ENCODE measurements at places on chromosomes 16 and 17. TPM values are rescaled to one million over a fixed set of nuclear protein-coding genes. Genes with fewer than 3 reads are reported as not detected.

Gene ZNF200
- total RNA-seq: 12.4 TPM

Gene RRAD
- 2.5 TPM for total RNA-seq

Gene GLYR1
- total RNA-seq: 126 TPM

Gene EVI2B
- total RNA-seq: not detected

Gene HEXD
- total RNA-seq: 47.5 TPM

Gene NEUROD2
- not detected for total RNA-seq

Gene TSPOAP1
- total RNA-seq: 18.4 TPM

Gene LGALS9B
- total RNA-seq: 0.29 TPM

Gene TPSAB1
- total RNA-seq: not detected

Gene CMIP
- 46.6 TPM for total RNA-seq

Gene RAB11FIP3
- 43.4 TPM for total RNA-seq

Gene TP53TG3E
- not detected for total RNA-seq

Gene CCL4
- total RNA-seq: not detected

Gene MYO15A
- 1.8 TPM for total RNA-seq

Gene LITAFD
- not detected for total RNA-seq

- DNase-seq: no peak
- no peaks in the 10 kb centered on the region for H3K36me3 ChIP-seq
- H3K4me3 ChIP-seq: peak within 1 kb of the TSS; percentile 80
- peaks cover 88% of the 10 kb centered on the region for H3K27me3 ChIP-seq
These were observed at the start of gene TRIM72 for GRCh38 chr16:31213877-31214707. Gene TRIM72 (plus strand): TSS chr16:31214119. CDS start chr16:31214739, 620 bp downstream.

DNA sequence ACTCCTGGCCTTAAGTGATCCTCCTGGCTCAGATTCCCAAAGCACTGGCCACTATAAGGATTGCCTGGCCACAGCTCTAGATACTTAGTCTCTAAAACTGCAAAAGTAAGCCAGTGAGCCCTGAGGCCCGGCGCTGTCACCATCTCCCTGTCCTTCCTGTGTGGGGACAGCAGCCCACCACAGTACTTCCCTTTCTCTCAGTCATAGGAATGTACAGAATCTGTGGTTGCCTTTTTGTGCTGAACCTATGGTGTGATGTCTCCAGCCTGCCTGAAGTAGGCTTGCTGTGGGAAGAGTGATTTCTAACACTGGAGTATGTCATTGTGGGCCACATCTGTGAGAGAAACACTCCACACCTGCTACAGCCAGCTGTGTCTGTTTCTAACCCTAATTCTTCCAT, 24.7 kb downstream of the NTAN1 start:
- peaks cover 11% of the 10 kb centered on the region for H3K4me1 ChIP-seq
- peaks cover 28% of the 10 kb centered on the region for H3K36me3 ChIP-seq
- no peak overlapping the region for H3K27ac ChIP-seq
- no peak for DNase-seq

DNA sequence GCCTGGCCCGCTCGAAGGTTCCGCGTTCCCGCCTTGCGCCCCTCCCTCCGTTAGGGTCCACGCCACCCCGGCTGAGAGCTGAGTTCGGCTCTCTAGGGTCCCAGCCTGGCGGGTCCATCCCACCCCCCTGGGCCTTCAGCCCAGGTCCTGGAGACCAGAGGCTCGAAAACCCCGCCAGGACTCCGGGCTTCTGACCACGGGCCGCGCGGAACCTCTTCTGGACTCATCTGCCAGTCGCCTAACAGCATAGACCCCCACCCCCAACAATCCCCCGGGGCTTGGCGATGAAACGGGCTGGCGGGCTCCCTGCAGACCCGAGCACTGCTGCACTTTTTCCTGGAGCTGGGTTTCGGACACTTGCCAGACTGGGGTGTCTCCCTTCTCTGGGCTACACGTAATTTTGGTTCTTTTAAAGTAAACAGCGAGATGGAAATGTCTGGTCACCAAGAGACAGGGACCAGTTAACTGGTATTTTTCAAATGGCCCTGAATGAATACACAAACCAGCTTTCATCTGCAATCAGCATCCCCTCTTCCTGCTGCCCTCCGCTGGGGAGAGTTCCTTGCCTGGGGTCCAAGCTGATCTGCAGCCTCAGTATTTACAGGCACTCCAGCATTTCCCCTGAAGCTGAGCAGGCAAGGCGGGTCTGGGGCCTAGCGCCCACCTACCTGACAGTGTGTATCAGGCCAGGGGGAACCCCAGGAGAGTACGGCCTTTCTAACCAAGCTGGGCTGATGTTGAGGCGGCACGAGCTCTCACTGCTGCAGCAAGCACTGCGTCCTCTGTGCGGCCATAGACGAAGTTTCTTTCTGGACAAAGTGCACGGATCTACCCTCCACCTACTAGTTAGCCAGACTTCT, 639 bp upstream of the TRIM65 start:
- H3K36me3 ChIP-seq: peaks cover 4% of the 10 kb centered on the region
- H3K27ac ChIP-seq: peak overlapping the region; percentile 48
- peak overlapping the region; percentile 83 for H3K4me3 ChIP-seq
- H3K4me1 ChIP-seq: peaks cover 22% of the 10 kb centered on the region
- DNase-seq: peak; percentile 66

DNA sequence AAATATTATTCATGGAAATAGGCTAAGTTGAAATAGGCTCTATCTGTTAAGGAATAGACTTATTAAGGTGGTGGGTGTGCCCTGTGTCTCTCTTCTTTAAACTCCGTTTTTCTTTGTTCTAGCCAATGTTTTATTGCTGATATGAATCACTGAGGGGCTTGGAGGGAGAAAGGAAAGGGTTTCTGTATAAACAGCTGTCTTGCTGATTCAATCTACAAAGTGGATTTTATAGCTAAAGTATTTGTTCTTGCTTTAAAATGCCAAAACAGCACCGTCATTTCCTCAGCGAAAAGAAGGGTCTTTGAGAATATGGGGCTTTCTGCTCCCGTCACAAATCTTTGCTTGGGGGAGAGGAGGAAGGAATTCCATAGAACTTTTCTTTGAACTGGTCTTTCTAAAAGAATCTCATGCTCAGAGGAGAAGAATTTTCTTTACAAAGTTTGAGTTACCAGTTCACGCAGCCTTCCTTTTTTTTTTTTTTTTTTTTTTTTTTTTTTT, 39.3 kb downstream of the MSI2 start:
- no peak for DNase-seq
- H3K36me3 ChIP-seq: peaks cover 53% of the 10 kb centered on the region
- H3K27me3 ChIP-seq: no peaks in the 10 kb centered on the region

DNA sequence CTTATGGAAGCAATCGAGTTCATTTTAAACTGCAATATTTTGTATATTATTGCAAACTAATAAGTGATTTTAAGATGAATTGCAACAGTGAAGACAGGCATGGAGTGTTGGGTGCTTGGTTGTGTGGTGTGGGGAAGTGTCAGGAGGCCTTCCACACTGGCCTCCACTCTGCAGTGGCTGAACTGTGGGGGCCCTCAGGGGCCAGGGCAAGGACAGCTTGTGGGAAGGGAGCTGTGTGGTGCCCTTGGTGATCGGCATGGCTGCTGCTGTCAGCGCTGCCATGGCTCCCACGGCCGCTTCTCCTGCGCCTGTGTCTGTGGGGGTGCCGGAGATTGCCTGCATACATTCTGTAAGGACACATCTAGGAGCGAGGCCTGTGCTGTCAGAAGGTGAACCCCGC, 19.2 kb downstream of the TCF25 start:
- no peak for DNase-seq
- no peaks in the 10 kb centered on the region for H3K4me1 ChIP-seq
- no peaks in the 10 kb centered on the region for H3K27me3 ChIP-seq
- no peak overlapping the region for H3K4me3 ChIP-seq

GRCh38 chr17:72191921-72192799, 71.3 kb downstream of the SOX9 start:
- no peak overlapping the region for H3K27ac ChIP-seq
- no peaks in the 10 kb centered on the region for H3K36me3 ChIP-seq
- no peak overlapping the region for H3K4me3 ChIP-seq
- H3K4me1 ChIP-seq: peaks cover 9% of the 10 kb centered on the region
- DNase-seq: no peak

DNA sequence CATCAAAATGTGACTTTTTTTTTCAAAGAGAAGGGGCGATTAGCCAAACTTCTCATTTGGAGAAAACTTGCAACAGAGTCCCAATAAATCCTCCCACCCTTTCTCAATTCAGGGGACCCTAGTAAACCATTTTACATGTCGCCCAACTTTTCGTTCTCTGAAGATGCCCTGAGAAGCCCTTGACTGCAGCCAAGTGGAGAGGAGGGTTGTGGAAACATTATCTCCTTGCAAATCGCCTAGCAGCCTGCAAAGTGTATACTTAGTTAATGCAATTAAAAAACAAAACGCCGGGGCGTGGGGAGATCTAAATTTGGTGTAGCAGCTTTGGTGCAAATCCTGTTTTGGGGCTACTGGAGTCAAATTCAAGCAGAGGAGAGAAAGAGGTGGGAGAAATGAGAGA, 1.2 kb upstream of the SHISA9 start:
- H3K36me3 ChIP-seq: no peaks in the 10 kb centered on the region
- peaks cover 77% of the 10 kb centered on the region for H3K27me3 ChIP-seq
- H3K27ac ChIP-seq: peak overlapping the region; percentile 51
- peak overlapping the region; percentile 82 for H3K4me3 ChIP-seq

- no peaks in the 10 kb centered on the region for H3K36me3 ChIP-seq
- no peak overlapping the region for H3K27ac ChIP-seq
- no peak for DNase-seq
- H3K4me1 ChIP-seq: no peaks in the 10 kb centered on the region
These were observed 58.7 kb downstream of the DYNLRB2 start for GRCh38 chr16:80599466-80599865.

DNA sequence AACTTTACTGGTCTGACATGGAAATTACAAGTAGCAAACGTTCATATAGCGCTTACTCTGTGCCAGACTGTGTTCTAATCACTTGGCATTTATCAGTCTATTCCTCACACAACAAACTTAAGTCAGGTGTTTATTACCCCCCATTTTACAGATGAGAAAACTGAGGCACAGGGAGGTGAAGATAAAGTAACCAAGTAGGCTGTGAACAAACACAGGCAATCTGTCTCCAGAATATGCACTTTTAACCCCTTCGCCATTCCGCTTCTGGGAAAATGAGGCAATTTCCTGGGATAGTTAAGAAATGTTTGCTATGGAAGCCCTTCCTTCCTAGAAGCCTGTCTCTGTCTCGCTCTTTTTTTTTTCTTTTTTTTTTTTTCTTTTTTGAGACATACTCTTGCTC, 12.2 kb upstream of the CXCL16 start:
- H3K27me3 ChIP-seq: peaks cover 58% of the 10 kb centered on the region
- no peak overlapping the region for H3K4me3 ChIP-seq
- no peaks in the 10 kb centered on the region for H3K36me3 ChIP-seq
- no peak overlapping the region for H3K27ac ChIP-seq

DNA sequence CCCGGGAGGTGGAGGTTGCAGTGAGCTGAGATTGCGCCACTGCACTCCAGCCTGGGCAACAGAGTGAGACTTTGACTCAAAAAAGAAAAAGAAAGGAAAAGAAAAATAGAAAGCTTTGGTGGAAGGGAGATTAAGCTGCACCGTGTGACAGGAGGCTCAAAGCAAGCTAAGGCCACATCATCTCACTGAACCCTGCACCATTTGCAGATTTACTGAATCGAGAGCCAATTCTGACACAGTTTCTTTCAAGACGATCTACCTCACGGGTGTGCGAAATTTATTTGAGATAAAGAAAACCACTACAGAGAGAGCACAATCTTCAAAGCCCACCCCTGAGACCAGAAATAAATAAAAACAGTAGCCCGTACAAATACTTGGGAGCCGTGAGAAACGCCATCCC, 49.6 kb downstream of the RTN4RL1 start:
- peaks cover 8% of the 10 kb centered on the region for H3K27me3 ChIP-seq
- H3K36me3 ChIP-seq: no peaks in the 10 kb centered on the region
- H3K27ac ChIP-seq: peak overlapping the region; percentile 15
- peaks cover 18% of the 10 kb centered on the region for H3K4me1 ChIP-seq
- DNase-seq: no peak
- H3K4me3 ChIP-seq: no peak overlapping the region

DNA sequence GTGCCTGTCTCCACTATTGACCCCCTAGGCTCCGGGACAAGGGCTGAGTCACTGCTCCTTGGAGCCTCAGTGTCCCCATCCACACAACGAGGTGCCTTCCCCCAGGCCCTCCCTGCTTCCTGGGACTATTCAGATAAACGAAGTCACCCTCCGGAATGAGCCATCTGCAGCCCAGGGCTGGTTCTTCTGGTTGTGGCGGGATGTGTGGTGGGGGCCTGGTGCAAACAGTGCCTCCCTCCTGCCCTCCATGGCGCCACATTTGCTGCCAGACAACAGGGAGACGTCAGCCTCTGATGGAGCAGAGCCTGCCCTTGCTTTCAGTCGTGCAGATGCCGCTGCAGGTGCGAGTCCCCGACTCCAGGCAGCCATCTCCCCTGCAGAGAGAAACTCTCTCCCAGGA, 5.1 kb upstream of the KRT16 start:
- no peak for DNase-seq
- peaks cover 24% of the 10 kb centered on the region for H3K4me1 ChIP-seq
- peaks cover 6% of the 10 kb centered on the region for H3K36me3 ChIP-seq
- peak overlapping the region; percentile 62 for H3K4me3 ChIP-seq
- H3K27ac ChIP-seq: peak overlapping the region; percentile 99

DNA sequence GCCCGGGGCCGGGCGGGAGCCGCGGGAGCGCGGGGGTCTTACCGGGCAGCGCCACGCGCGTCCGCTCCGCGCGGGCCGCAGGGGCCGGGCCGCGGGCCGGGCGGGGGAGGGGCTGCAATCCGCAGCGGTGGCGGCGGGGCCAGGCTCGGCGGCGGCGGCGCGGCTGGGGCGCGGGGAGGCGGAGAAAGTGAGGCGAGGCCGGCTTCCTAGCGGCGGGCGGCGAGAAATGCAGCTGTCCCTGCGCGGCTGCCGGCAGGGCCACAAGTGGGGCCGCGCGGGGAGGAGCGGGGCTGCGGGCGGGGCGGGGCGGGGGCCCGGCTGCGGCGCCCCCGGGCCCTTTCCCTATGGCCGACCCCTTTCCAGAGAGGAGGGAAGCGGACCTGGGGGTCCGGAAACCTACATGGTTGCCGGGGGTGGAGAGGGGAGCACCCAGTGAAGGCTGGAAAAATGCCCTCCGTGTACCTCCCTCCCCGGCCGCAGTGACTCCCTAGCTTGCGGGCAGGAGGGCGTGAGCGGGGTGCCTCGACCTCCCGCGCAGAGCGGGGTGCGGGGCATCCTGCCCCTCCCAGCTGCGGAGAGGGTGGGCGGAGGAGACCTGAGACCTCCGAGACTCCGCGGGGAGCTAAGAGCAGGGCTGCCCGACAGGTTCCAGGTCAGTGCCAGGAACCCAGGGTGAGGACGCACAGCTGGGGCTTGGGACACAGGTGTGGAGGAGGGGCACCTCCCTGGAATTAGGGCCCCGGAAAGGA, at the start of gene CUEDC1:
TSS of gene CUEDC1 (minus strand) at position 230 of the 749 bp plus-strand sequence. CDS start 69,848 bp downstream, outside the sequence.
- peak within 1 kb of the TSS; percentile 90 for H3K4me3 ChIP-seq
- peak within 1 kb of the TSS; percentile 87 for H3K27ac ChIP-seq

DNA sequence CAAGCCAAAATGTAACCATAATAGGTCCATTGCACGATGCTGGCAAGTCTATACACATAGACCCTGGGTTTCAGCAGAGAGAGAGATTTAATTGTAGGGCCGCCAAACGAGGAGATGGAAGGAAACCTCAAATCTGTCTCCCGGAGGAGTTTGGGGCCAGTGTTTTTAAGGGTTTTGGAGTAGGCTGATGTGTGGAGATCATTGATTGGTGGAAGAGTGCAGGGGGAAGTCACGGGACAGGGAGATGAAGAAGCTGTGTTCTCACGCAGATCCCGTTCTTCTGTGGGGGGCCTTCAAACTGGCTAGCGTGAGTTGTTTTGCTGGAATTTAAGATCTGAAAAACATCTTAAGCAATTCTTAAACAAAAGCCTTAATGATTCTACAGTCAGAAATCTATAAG, 84.8 kb downstream of the KATNIP start:
- H3K27me3 ChIP-seq: no peaks in the 10 kb centered on the region
- H3K27ac ChIP-seq: peak overlapping the region; percentile 45
- H3K4me3 ChIP-seq: no peak overlapping the region
- H3K36me3 ChIP-seq: peaks cover 19% of the 10 kb centered on the region
- DNase-seq: no peak

- no peaks in the 10 kb centered on the region for H3K4me1 ChIP-seq
- no peak overlapping the region for H3K4me3 ChIP-seq
- H3K27ac ChIP-seq: no peak overlapping the region
These were observed 23.6 kb downstream of the TANGO6 start for GRCh38 chr16:68866933-68867332.

Data from type B pancreatic cell (in vitro differentiated cells).